ENCODE measurements at places on chromosomes 5 and 9.

DNA sequence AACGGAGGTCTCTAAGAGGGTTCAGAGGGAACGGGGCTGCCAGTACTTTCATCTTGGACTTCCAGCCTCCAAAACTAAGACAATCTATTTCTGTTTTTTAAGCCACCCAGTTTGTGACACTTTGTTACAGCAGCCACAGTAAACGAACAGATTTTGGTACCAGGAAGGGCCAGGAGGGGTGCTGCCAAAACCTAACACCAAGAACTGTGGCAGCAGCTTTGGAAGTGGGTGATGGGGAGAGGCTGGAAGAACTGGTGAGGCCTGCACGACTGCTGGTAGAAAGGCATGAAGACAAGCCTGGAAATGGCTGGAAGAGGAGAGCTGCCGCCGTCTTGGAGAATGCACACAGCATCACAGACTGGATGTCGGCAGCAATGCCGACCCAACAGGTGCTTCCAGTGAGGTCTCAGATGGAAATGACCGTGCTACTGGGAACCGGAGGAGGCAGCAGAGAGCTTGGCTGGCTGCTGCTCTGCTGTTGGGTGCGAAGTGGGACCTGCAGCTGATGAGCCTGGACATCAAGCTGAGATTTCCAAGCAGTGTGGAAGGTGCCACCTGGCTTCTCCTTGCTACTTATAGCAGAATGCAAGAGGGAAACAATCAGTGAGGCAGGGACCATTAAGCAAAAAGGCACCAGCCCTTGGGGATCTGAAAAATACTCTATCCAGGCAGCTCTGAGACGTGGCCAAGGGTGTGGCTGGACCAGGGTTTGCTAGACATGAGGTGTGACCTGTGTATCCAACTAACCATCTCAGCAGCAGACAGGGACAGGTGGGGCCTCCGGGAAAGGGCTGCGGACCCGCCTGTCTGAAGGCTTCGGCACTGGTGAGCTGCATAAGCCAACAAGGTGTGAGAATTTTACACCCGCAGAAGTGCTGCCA lies 4.7 kb upstream of the TMEM210 start:
- DNase-seq = no peak

DNA sequence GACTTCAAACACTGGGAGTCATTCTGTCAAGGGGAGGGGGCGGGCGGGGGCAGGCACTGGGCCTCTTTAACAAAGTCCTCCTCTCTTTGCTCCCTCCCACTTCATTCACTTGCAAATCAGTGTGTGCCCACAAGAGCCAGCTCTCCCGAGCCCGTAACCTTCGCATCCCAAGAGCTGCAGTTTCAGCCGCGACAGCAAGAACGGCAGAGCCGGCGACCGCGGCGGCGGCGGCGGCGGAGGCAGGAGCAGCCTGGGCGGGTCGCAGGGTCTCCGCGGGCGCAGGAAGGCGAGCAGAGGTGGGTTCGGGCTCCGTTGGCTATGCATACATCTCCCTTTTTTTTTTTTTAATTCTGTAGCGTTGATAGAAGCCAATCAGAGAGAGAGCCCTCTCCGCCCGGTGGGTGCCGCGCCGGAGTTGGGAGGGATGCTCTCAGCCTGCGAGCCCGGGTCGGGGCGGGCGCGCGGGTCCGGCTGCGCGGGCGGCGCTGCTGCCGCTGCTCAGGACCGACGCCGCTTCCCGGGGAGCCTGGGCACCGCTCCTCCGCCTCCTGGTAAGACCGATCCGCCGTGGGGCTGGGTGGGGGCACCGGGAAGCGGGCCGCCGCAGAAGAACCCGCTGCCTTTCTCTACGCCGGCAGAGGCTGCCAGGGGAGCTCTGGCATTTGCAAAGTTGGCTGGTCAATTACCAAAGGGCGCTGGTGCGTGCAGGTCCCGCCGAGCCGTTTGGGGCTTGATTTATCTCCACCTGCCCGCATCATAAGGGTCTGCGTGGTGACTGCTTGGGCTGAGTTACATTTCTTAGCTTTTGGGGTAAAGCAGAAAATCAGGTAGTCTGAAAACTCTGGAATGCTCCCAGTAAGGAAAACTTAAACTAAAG lies at the start of gene CDH6:
CDH6 (plus strand) TSS at position 96 of the 877 bp plus-strand sequence. CDS start 73,788 bp downstream, outside the sequence.
- no peak for DNase-seq

GRCh38 chr5:93831449-93831848 lies 90.0 kb upstream of the POU5F2 start:
- no peak for DNase-seq

GRCh38 chr9:87868175-87868574 lies 14.5 kb upstream of the SPATA31E1 start:
- no peak for DNase-seq

GRCh38 chr9:81461196-81461595 lies 228.2 kb downstream of the TLE1 start:
- DNase-seq = no peak

GRCh38 chr5:129768735-129769134 lies 20.8 kb downstream of the MINAR2 start:
- DNase-seq = no peak

DNA sequence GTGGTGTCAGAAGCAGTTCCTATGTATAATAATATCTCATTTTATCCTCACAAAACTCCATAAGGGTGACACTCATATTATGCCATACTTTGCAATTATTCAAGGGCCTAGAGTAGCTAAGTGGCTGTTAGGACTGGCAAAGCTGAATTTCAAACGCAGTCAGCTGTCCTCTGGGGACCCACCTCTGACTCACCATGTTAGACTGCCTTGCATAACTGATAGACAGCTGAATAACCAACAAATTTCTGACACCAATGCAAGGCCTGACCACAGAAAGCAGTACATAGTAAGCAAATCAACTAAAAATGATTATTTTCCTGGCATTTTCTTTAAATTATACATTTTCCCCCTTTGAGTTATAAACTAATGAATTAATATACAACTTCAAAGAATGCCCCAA lies 251.6 kb upstream of the PTGER4 start:
- no peak for DNase-seq

- DNase-seq = no peak
Measured at GRCh38 chr9:97845130-97845529, 7.9 kb upstream of the FOXE1 start.

- no peak for DNase-seq
Measured at GRCh38 chr9:13942695-13943094, 371.2 kb downstream of the NFIB start.

GRCh38 chr5:122083535-122083934 lies 5.5 kb upstream of the LOX start:
- no peak for DNase-seq

DNA sequence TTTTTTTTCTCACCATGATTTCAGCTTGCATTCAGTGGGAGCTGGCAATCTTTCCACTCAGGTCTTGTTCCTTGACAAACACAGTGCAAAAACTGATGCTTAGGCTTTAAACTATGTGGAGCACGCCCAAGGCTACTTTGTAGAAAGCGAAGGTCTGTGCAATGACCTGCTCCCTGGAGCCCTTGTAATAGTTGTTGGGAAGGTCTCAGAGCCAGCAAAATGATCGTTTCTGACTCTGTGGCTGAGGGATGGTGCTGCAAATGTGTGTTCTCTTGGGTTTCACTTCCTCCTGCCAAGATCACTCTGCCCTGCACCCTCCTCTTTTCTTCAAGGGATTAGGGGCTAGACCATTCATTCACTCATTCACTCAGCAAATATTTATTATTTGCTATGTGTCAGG lies 249.7 kb upstream of the MAP3K1 start:
- no peak for DNase-seq

DNA sequence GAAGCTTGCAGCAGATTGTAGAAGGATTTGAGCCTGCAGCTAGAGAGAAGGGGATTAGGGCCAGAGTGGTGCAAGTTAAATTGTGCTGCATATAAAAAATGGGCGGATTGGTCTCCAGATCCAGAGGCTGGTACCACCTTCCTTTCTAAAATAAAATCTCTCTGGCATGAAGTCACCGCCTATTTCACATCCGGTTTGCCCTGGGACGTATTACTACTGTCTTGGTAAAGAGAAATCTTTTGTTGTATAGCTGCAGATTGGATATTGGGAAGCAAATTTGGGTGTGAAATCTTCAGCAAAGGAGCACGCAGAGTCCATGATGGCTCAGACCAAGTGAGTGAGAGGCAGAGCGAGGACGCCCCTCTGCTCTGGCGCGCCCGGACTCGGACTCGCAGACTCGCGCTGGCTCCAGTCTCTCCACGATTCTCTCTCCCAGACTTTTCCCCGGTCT lies at the start of gene GABRA1:
GABRA1 (plus strand) TSS at position 180 of the 451 bp plus-strand sequence. CDS start 2,691 bp downstream, outside the sequence.
- no peak for DNase-seq

- no peak for DNase-seq
Measured at GRCh38 chr9:69104830-69105527, 69.1 kb upstream of the TJP2 start.

DNA sequence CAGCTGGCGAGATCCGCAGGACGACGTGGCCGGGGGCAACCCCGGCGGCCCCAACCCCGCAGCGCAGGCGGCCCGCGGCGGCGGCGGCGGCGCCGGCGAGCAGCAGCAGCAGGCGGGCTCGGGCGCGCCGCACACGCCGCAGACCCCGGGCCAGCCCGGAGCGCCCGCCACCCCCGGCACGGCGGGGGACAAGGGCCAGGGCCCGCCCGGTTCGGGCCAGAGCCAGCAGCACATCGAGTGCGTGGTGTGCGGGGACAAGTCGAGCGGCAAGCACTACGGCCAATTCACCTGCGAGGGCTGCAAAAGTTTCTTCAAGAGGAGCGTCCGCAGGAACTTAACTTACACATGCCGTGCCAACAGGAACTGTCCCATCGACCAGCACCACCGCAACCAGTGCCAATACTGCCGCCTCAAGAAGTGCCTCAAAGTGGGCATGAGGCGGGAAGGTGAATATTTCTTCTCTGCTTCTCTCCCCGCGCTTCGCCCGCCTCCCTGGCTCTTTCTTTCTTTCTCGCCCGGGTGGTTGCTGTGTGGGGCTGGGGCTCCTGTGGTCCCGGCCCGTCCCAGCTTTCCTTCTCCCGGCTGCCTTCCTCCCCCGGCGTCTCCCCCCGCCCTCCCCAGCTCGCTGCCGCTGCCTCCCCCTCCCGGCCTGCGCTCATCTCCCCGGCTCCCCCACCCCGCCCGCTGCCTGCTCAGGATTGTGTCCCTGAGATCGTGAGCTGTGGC lies 2.2 kb downstream of the NR2F1 start:
- no peak for DNase-seq

DNA sequence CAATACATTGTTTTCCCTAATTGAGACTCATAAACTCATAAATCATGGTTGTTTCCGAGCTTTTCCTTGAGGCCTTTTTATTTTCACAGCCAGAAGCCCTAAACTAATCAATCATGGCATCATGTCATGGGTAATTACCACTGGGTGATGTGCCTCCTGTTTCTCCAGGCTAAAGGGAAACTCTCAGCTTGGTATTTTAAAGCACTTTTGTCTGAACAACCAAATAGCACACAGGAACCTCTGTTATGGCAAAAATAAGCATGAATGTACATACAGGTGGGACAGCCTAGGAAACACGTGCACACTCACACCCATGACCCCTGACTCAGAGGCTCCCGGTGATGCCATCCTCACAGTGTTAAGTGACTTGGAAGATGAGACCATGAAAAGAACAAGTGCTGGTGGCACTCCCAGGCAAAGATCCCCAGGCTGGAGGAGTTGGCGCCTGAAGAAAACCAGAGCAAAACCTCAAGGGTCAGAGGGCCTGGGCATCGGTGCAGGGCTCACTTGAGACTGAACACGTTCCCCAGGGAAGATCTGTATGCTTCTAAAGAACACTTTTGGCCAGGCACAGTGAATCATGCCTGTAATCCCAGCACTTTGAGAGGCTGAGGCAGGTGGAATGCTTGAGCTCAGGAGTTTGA lies 154.3 kb downstream of the ROR2 start:
- DNase-seq = no peak

- DNase-seq = no peak
Measured at GRCh38 chr5:96844481-96844990, 31.8 kb upstream of the ERAP2 start.

- DNase-seq = no peak
Measured at GRCh38 chr9:86079421-86079831, 19.9 kb downstream of the GOLM1 start.

- no peak for DNase-seq
Measured at GRCh38 chr5:124661317-124662141, 84.9 kb downstream of the ZNF608 start.

DNA sequence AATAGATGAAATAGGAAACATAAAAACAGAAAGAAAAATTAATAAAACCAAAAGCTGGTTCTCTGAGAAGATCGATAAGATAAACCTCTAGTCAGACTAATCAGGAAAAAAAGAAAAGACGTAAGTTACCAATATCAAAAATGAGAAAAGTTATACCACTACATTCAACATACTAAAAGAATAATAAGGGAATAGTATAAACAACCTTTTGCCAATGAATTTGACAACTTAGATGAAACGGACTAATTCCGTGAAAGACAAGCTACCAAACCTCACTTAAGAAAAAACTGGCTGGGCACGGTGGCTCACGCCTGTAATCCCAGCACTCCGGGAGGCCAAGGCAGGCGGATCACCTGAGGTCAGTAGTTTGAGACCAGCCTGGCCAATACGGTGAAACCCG lies 7.5 kb downstream of the KIF3A start:
- DNase-seq = no peak

DNA sequence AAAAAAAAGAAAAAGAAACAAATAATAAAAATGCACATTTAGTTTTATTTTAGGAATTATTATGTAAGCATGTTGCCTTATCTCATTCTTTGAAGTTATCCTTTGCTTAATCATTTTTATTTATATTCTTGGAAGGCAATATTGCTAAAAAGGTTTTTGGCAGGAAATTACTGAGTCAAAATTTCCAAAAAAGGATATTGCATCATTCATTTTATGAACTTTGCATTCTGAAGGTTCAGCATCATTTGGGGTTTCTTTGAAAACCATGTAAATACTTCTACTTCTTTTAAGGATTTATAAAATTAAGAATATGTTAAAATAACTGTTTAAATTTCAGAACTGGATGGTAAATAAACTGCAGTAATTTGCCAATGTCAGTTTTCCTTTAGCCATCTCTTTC lies 94.2 kb upstream of the CTNND2 start:
- DNase-seq = no peak

DNA sequence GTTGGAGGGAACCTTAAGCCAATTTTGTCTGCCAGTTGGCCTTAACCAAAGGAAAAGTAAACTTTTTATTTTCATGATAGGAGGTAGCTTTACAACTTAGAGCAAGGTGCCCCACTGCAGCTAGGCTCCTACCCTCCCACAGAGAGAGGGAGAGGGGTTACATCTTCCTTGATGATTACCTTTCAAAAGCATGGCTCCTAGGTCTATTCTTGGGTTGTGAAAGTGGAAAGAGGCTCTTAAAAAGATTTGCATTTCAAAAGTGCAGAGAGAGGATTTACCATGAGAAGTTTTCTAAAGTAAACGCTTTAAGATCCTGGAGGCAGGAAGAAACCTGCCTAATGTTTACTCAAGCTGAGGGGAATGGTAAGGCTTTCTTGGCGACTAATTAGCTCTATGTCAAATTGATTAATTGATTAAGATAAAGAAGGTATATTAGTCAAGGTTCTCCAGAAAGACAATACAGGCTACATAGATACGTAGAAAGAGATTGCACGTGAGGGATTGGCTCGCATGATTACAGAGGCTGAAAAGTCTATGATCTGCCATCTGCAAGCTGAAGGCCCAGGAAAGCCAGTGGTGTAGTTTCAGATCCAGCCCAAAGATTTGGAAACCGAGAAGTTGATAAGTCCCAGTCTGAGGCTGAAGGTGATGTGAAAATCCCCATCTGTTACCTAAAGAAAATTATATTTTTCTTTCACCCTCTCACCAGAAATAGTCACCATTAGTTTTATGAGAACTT lies 333.8 kb upstream of the CTNND2 start:
- no peak for DNase-seq

- no peak for DNase-seq
Measured at GRCh38 chr9:95753762-95754465, 121.6 kb upstream of the ERCC6L2 start.

All from stimulated activated CD8-positive, alpha-beta memory T cell treated with anti-CD3 and anti-CD28 coated beads, Interleukin-7, amount 100 ng/mL, for 4 hours (primary cell).